Pancreas (tissue), 10 donors: ENCODE measurements at places on chromosomes 5 and 9.

DNA sequence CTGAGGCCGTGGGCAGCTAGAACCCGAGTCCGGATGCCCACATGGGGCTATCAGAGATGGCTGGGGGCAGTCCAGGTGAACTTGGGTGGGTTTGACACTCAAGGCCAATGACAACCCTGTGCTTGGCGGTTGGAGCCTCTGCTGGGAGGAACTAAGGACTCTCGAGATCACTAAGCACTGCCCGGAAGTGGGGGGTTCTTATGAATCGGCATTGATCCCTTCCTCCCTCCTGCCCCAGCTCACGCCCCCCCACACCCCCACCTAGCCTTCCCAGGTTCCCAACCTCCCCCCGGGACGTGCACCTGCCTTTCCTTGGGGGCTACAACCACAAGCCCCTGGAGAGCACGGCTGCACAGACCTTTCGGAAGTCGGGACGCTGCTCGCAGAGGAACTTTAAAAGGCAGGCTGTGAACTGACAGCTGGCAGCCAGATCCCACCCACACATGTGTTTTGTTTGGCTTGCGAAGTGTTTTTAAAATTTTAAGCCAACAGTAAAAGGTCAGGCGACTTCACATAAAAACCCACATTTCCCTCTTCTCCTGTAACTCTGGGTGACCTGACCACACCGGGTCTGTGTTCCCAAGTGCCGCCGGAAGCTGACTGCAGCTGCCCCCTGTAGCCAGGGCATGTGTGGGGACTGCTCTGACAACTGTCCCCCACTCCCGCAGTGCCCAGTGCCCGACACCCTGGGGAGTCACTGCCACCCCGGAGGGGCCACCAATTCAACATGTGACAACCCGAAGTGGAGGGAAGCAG lies 5.1 kb upstream of the RALGDS start:
- peak overlapping the region; percentile 42 for H3K27ac ChIP-seq
- no peaks in the 10 kb centered on the region for H3K27me3 ChIP-seq
- peak overlapping the region; percentile 26 for H3K4me3 ChIP-seq
- peaks cover 37% of the 10 kb centered on the region for H3K4me1 ChIP-seq
- DNase-seq: no peak
- no peaks in the 10 kb centered on the region for H3K36me3 ChIP-seq

DNA sequence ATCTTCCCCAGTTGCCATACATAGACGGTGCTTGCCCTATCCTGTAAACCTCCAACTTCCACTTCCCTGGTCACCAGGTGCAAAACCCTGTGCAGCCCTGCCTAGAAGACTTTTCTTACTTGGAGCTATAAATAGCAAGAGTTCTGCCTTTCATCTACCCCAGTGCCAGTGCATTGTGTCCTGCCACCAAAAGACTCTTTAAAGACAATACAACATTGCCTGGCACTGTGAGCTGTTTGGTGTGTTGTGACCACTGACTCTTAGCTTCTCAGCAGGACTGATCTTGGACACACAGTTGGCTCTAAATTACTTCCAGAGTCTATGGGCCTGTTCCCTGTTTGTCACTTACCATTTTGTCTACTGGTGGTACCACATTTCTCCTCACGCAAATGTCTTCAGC lies 608.1 kb downstream of the CDH9 start:
- no peaks in the 10 kb centered on the region for H3K27me3 ChIP-seq
- no peaks in the 10 kb centered on the region for H3K36me3 ChIP-seq
- H3K27ac ChIP-seq: no peak overlapping the region
- DNase-seq: no peak
- H3K4me3 ChIP-seq: no peak overlapping the region

- H3K4me3 ChIP-seq: no peak overlapping the region
- H3K27ac ChIP-seq: no peak overlapping the region
- no peaks in the 10 kb centered on the region for H3K36me3 ChIP-seq
- H3K4me1 ChIP-seq: no peaks in the 10 kb centered on the region
- no peak for DNase-seq
Measured at GRCh38 chr5:128074171-128074570, 9.4 kb upstream of the SLC12A2 start.

- no peaks in the 10 kb centered on the region for H3K27me3 ChIP-seq
- no peak overlapping the region for H3K27ac ChIP-seq
Measured at GRCh38 chr5:154176181-154176580, 14.4 kb upstream of the GALNT10 start.

- no peaks in the 10 kb centered on the region for H3K36me3 ChIP-seq
- no peak overlapping the region for H3K27ac ChIP-seq
- no peaks in the 10 kb centered on the region for H3K4me1 ChIP-seq
- no peak for DNase-seq
- no peaks in the 10 kb centered on the region for H3K27me3 ChIP-seq
Measured at GRCh38 chr9:135448663-135449100, 30.9 kb upstream of the PPP1R26 start.

DNA sequence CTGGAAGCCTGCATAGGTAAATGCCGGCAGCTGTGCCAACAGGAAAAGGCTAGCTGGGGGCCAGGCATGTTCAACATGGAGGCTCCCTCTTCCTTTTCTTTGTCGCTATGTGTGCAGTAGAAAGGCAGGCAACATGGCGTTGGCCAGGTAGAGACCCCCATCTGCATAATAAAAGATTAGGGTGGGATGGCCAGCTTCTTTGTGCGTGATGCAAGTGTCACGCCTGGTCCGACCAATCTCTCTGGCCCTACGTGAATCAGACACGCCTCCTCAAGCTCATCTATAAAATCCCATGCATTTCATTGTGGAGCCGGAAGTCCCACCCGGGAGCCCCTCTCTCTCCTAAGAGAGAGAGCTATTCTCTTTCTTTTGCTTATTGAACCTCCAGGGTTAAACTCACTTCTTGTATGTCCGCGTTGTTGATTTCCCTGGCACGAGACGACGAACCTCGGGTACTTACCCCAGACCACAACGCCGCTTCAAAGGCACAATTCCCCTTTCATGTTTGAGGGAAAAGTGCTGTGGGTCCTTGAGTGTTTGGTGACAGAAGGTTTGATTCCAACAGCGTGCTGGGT lies 25.0 kb upstream of the C5orf47 start:
- H3K4me3 ChIP-seq: peak overlapping the region; percentile 14
- peak overlapping the region; percentile 31 for H3K27ac ChIP-seq

- no peak overlapping the region for H3K27ac ChIP-seq
- H3K36me3 ChIP-seq: no peaks in the 10 kb centered on the region
- no peak overlapping the region for H3K4me3 ChIP-seq
- H3K27me3 ChIP-seq: no peaks in the 10 kb centered on the region
- no peaks in the 10 kb centered on the region for H3K4me1 ChIP-seq
- DNase-seq: peak; percentile 35
Measured at GRCh38 chr5:179229331-179229831, 115.9 kb downstream of the ADAMTS2 start.
